ENCODE measurements at places on chromosomes 3 and 15.
A peak's percentile ranks its signal among the peaks of the same experiment; 100 is the strongest.

GRCh38 chr3:187878772-187879518 is 133.7 kb upstream of the BCL6 start:
- no peak for DNase-seq

GRCh38 chr15:89230277-89230676 is 8.9 kb upstream of the RLBP1 start:
- no peak for DNase-seq

- peak; percentile 44 for DNase-seq
Measured at GRCh38 chr3:59481776-59482400, 432.1 kb upstream of the CFAP20DC start.

DNA sequence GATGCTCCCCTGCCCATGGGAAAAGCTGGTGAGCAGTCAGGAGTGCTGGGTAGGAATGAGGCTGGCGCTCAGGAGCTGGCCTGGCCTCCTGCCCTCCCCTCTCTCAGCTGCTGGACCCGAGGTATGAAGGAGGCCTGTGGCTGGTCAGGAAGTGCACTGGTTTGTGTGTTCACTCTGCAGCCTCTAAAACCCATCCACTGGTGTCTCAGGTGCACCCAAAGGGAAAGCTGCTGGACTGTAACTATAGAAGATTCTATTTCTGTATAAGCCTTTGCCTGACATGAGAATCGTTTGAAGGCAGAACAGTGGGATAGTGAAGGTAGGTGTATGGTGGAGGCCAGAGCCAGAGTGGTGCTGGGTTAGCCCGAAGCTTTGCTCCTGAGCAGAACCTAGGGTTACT is 5.7 kb upstream of the CPNE9 start:
- DNase-seq, result no peak

- DNase-seq, result no peak
Measured at GRCh38 chr15:90063770-90064247, 38.5 kb downstream of the IDH2 start.

DNA sequence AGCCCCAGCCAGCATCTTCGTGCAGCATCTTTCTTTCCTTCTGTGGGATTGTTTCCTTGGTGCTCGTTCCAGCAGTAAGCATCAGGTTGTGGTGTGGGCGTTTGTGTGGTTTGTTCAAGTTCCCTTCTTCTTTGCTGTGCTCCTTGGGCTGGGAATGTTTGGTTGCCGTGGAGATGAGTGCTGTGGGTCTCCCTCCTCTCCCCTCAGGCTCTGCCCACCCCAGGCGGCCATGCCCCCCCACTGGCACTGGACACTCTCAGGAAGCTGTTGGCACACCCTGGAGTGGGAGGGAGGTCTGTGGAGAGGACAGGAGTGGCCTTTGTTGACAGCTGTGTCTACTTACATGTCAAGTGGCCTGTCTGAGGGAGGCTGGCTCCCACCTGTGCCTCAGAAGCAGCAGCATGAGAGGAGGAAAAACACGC is 46.5 kb upstream of the SACM1L start:
- DNase-seq, result no peak

- no peak for DNase-seq
Measured at GRCh38 chr15:83869341-83869740, 215.4 kb downstream of the ADAMTSL3 start.

GRCh38 chr15:63306492-63307073 is 29.2 kb downstream of the APH1B start:
- DNase-seq, result no peak

DNA sequence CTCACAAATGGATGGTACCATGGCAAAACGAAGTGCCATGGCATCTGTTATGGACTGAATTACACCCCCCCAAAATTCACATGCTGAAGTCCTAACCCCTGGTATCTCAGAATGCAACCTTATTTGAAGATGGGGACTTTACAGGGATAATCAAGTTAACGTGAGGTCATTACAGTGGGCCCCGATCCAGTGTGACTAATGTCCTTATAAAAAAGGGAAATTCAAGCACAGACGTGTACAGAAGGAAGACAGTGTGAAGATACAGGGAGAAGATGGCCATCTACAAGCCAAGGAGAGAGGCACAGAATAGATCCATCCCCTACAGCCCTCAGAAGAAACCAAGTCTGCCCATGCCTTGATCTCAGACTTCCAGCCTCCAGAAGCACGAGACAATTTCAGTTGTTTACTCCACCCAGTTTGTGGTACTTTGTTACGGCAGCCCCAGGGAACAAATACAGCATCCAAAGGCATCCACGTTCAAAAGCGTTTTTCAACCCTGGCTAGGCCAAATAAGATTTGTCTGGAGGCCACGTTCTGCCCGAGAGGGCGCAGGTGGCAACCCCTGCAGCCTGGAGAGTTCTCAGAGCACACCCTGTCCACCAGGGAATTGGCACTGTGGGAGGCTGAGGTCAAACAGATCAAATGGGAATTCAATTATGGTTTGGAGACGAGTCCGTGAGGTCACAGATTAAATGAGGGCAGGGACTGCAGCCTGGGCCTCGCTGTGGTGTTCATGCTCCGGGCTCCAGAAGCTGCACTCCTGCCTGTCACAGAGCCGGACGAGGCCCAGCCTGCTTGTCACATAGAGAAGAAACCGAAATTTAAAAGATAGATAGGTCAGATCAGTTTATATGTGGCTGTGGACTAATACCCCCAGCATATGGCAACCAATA is 494.8 kb downstream of the SHQ1 start:
- no peak for DNase-seq

DNA sequence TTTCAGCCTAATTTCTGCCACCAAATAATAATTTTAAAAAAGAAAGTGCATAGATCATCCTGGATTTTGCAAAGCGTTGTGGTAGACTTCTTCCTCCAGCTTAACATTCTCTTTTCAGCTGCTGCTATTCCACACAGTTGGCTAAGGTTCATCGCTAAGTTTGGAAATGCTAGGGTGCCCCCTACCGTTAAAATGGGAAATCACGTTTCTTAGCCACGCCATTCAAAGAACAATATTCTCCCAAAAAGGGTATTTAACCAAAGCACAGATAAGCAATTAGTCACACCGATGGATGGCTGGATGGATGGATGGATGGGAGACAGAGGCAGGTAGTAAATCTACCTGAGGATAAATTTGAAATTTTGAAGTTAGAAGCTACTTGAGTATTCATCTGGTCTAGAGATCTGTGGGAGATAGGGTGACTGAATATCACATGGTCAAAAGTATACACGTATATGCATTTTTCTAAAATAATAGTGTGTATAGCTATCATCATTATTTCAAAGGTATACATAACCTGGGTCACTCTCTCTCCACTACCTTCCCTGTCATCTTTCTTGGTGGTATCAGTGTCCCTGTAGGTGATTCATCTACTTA is 67.2 kb downstream of the EFHB start:
- DNase-seq, result no peak

DNA sequence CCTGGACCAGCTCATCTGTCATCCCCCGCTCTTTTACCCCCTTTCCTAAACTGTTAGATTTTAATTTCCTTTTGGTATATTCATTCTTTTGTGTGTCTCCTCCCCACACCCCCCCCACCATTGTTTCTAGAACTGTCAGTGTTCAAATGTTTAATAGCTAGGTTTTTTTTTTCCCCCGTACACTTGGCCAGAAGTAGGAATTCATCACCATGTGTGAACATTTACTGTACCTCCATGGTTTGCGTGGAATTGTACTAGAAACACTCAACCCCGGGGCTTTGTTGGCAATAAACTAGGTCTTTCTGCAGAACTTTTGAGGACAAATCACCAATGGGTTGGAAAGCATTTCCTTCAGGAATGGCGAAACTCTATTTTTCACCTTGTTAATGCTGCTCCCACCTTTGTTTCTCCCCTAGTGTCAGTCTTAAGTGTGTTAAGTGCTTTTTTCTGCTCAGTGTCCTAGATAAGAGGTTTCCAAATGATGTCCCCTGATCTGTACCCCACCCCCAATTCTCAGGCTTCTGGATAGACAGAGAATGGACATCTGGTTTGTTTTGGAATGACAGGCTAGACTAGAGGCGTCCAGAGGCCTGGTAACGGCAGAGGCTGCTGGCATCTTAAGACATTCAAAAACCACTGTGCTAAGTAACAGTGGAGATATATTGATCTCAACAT is 76.8 kb downstream of the SMAD3 start:
- no peak for DNase-seq

DNA sequence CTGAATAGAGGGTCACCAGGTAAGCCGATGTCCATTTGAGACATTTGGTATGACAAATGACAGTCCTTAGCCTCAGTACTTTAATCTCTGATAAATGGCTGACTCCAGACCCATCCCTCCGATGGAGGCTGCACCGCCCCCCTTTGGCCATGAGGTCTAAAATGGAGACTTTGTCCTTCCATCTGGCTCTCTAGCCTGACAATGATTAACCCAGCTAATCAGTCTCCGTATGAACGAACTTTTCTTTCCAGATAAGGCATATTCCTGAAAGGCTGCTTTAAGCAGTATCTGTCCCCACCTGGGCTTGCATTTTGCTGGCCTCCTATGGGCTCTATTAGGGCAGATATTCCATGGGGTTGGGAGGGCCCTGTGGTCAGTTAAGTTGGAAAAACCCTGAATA is 10.8 kb upstream of the MYZAP start:
- DNase-seq, result no peak

DNA sequence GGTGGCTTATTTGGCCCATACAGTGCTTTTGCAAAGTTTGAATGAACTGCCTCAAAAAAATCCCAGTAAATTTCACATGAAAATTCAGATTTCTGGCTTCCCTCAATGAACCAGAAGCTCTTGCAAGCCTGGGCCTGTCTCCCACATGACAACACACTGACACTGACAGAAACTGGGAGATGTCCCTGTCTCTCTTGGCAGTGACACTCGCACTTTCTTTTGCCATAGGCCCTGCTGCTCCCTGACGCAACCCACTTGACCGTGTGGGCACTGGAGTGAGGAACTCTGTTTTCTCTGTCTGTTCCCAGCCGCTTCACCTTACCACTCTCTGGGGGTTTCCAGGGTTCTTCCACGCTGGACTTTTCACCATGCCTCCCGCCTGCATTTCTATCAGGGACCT is 524.5 kb downstream of the SHQ1 start:
- DNase-seq, result no peak

GRCh38 chr15:56820333-56820732 is 87.0 kb upstream of the ZNF280D start:
- no peak for DNase-seq

GRCh38 chr15:94674296-94674695 is 442.9 kb downstream of the MCTP2 start:
- peak; percentile 70 for DNase-seq

DNA sequence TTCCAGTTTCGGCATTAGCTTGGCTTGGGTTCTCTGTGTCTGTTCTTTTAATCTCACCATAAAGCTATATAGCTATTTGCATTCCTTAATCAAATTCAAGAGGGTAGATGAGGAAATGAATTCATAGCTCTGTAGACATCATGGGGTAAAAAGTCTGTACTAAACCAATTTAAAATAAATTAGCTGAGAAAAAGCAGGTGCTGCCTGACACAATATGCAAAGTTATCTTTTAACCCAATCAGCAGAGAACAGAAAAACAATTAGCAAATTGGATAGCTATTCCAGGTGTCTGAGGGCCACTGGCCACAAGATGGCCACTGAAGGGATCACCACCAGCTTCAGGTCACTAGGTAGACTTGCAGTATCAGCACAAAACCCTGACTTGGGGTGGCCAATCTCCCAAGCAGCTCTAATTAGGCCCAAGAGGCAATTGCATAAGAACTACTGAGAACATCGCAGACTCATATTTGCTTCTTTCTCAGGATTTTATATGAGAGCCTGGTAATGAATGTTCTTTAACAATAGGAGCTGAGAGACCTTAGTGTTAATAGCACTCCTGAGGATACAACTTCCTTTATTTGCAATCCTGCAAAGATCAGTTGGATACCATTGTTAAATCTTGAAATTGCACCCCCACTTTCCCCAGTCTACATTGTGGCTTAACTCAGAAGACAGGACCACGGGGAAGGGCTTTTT is 494.3 kb downstream of the PDCD6IP start:
- DNase-seq, result no peak

DNA sequence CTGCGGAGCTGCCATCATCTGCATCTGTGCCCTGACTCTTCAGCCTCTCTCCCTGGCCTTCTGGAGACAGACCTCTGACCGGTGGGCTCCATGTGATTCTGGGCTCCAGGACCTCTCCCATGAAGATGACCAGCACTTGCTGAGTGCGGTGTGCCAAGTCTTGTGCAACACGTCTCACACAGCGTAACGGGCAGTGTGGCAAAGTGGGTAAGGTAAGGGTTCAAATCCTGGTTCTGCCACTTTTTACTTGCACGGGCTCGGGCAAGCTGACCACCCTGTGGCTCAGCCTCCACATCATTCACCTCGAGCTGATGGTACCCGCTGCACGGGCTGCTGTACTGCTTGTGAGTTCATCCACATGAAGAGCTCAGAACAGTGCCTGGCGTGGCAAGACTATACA is 6.5 kb upstream of the SYNM start:
- DNase-seq, result no peak

GRCh38 chr15:90035095-90035839 is 34.1 kb downstream of the ZNF710 start:
- DNase-seq, result no peak

DNA sequence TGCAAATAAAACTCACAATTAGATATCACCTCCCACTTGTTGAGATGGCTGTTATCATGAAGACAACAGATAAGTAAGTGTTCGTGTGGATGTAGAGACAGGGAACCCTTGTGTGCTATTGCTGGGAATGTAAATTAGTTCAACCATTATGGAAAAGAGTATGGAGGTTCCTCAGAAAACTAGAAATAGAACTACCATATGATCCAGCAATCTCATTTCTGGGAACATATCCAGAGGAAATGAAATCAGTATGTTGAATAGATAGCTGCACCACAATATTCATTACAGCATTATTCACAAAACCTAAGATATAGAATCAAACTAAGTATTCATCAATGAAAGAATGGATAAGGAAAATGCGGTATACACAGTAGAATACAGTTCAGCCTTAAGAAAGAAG is 418.7 kb upstream of the CNTN6 start:
- DNase-seq, result no peak

DNA sequence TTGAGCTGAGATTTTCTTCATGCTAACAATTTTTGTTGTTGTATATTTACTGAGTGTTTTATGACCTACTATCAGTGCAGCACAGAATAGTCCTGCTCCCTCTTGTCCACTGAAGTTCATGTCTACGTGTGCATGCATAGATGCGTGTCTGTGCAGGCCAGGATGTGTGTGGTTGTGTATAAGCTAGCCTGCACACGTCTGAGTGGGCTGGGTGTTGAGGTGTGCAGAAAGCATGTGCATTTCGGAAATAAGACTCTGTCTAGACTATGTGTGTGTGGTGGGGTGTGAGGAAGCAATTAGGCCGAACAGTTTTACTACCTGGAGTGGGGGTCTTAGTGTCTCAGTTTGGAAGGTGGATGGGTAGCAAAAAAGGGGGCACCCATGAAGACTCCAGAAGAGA is 39.2 kb downstream of the ATP2B2 start:
- peak; percentile 54 for DNase-seq

- DNase-seq, result no peak
Measured at GRCh38 chr3:11247362-11247761, 24.8 kb upstream of the ATG7 start.

GRCh38 chr15:35753486-35753885 is 207.5 kb upstream of the DPH6 start:
- no peak for DNase-seq
